ENCODE measurements at places on chromosomes 4 and X. TPM values are rescaled to one million over a fixed set of nuclear protein-coding genes. Genes with fewer than 3 reads are reported as not detected.
A peak's percentile ranks its signal among the peaks of the same experiment; 100 is the strongest.

DNA sequence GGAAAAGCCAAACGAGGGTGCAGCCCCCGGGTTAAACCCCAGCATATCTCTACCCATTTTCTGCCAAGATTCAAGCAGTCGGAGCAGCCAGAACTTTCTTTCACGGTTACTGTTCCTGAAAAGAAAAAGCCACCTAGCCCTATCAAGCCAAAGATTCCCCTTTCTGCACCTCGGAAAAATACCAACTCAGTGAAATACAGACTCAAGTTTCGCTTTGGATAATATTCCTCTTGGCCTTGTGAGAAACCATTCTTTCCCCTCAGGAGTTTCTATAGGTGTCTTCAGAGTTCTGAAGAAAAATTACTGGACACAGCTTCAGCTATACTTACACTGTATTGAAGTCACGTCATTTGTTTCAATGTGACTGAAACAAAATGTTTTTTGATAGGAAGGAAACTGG, 20.0 kb downstream of the FGF5 start:
- H3K4me1 ChIP-seq: no peaks in the 10 kb centered on the region
- H3K27me3 ChIP-seq: no peaks in the 10 kb centered on the region
- no peaks in the 10 kb centered on the region for H3K36me3 ChIP-seq
- no peak for DNase-seq
- no peak overlapping the region for H3K27ac ChIP-seq

- no peaks in the 10 kb centered on the region for H3K4me1 ChIP-seq
- H3K36me3 ChIP-seq: no peaks in the 10 kb centered on the region
- DNase-seq: no peak
- no peak overlapping the region for H3K4me3 ChIP-seq
Observed at GRCh38 chr4:26284536-26284935, 36.3 kb upstream of the RBPJ start.

DNA sequence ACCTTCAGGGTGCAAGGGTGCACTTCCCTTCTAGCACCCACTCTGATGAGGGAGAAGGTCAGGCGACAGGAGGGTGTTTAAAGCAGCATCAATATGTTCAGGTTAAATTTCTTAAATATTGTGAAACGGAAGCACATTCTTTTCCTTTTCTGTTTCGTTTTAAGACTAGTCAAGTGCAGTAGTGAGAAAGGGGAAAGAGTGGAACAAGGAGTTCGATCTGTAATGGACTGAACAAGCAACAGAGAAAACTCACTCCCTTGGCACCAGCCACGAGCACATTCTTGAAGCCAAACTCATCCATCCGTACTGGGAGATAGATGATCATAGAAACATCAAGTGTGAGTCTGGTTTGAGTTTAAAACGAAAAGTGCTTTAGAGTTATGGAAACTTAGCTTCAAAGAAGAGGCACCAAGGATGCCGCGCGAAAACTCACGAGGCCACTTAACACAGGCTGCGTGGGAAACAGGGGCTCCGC, 815 bp downstream of the FAM53A start:
- H3K4me3 ChIP-seq: peak overlapping the region; percentile 72
- no peaks in the 10 kb centered on the region for H3K36me3 ChIP-seq
- no peaks in the 10 kb centered on the region for H3K4me1 ChIP-seq
- peak overlapping the region; percentile 65 for H3K27ac ChIP-seq
- peak; percentile 51 for DNase-seq
- H3K27me3 ChIP-seq: no peaks in the 10 kb centered on the region

DNA sequence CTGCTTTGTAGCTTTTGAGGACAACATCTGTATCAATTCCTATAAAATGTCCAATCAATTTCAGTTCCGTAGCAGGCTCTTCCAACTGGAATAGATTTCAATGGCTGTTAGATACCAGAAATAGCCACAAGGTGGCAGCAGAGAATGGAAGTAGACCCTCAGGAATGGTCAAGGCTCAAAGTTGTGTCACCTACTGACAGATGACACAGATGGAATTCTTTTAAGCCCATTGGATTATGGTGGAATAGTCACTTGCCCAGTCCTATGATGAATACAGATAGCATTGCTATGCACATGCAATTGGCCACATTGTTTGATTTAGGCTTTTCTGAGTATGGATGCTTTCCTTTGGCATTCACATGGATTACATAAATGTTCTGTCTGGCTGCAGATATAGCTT, 130.4 kb upstream of the RADX start:
- DNase-seq: peak; percentile 79
- no peak overlapping the region for H3K27ac ChIP-seq
- no peaks in the 10 kb centered on the region for H3K36me3 ChIP-seq
- H3K4me3 ChIP-seq: no peak overlapping the region
- H3K27me3 ChIP-seq: no peaks in the 10 kb centered on the region
- H3K4me1 ChIP-seq: no peaks in the 10 kb centered on the region

GRCh38 chr4:187380181-187380581, 615.4 kb upstream of the ZFP42 start:
- H3K4me3 ChIP-seq: no peak overlapping the region
- no peak overlapping the region for H3K27ac ChIP-seq
- no peaks in the 10 kb centered on the region for H3K27me3 ChIP-seq
- DNase-seq: peak; percentile 16

DNA sequence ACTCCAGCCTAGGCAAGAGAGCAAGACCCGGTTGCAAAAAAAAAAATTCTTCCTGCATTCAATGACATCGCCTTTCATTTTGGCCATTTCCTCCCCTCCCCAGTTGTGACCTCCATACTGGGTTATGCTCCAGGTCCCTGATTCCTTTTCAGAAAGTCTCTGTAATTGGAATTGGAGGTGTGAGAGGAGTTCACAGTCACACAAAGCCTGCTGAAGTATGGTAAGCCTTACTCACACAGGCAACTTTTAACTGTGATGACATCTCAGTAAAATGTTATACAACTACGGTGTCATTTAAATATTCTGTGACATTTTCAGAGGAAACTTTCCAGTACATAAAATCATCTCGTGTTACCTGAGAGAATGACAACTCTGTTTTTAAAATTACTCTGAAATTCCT, 73.6 kb downstream of the CEP44 start:
- no peak for DNase-seq
- H3K4me3 ChIP-seq: no peak overlapping the region
- no peaks in the 10 kb centered on the region for H3K4me1 ChIP-seq

DNA sequence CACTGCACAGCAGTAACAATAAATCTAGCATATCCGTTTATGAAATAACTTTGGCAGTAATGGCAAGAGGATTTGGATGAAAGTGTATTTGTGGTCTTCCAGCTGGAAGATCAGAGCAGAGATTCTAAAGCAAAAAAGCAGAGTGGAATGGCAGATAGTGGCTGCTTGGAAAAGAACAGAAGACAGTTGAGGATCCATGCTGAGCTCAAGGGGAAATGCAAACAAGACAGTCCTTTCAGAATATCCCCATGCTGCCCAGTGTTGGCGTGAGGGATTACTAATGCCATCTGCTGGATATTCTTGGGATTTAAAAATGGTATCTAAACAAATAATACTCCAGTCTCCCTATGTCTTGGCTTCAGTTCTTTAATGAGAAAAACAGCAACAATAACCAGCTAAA, 629.1 kb upstream of the ATOH1 start:
- peak; percentile 59 for DNase-seq
- H3K4me3 ChIP-seq: no peak overlapping the region
- H3K4me1 ChIP-seq: no peaks in the 10 kb centered on the region

The WDR17 gene
- 1.1 TPM for total RNA-seq
